H4 (cell line): ENCODE measurements at places on chromosomes 11 and 22. TPM values are rescaled to one million over a fixed set of nuclear protein-coding genes. Genes with fewer than 3 reads are reported as not detected.

- no peak for DNase-seq
Observed at GRCh38 chr11:111814557-111815320, 48.5 kb upstream of the PPP2R1B start.

DNA sequence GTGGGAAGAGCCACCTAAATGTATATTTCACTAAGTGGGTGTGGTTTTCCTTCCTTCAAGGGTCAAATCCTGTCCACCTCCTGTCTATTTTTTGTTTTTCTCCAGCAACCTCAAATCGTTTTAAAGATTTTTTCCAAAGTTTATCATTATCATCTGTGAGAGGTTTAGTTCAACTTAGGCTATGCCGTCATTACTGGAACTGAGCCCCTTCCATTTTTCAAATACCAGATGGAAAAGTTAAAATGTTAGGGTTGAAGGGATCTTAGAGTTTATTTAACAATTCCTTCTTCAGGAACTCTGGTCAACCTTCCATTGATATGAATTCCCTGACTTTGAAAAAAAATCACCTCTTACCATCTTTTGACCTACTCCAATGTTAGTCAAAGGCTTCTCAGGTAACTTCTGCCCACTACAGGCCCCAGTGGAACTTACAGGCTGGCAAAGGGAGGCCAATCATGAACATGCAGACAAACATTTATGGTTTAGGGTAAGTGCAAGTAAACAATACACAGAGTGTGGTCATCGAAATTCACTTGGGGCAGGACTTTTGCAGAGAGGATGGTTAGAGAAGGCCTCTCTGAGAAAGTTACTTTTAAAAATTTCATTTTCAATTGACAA is 45.2 kb downstream of the SYN3 start:
- DNase-seq: peak; percentile 22

CCDC89 gene
- not detected in 2 replicates for total RNA-seq

DNA sequence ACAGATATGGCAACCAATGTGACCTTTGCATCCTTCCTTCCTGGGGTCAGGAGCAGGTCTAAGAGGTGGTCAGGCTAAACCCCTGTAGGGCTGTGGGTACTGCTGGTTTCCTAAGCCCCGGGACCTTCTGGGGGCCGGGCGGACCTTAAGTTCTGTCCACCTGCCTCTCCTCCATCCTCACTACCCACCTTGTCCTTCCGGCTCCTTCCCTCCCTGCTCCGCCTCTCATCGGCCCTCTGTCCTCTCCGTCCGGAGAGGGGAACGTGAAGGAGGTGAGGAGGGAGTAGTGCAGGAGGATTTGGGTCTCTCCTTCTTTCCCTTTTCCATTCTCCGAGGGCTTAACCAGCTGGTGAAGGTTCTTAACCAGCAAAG is 28.3 kb upstream of the PARVB start:
- DNase-seq: no peak

DNA sequence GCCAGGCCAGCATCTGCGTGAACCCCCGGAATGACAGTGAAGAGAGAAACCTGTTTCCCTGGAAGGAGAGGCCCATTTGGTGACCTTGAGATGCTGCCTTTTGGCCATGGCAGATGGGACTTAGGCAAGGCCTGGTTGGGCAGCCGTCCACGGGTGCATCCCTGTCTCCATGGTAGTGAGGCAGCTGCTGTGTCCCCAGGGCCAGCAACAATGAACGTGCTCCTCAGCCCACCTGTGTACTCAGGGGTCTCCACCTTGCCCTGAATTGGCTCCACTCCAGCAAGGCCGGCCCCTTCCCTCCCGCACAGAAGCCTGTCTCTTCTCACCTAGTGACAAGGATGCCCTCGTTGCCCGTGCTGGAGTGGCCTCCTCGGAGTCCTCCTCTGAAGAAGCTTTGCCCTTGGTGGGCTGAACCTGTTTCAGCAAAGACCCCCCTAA is 441.1 kb downstream of the TBC1D22A start:
- DNase-seq: no peak

SYT13 gene
- 0.06 TPM in 1 of 2 replicates, not detected in the other for total RNA-seq

DNA sequence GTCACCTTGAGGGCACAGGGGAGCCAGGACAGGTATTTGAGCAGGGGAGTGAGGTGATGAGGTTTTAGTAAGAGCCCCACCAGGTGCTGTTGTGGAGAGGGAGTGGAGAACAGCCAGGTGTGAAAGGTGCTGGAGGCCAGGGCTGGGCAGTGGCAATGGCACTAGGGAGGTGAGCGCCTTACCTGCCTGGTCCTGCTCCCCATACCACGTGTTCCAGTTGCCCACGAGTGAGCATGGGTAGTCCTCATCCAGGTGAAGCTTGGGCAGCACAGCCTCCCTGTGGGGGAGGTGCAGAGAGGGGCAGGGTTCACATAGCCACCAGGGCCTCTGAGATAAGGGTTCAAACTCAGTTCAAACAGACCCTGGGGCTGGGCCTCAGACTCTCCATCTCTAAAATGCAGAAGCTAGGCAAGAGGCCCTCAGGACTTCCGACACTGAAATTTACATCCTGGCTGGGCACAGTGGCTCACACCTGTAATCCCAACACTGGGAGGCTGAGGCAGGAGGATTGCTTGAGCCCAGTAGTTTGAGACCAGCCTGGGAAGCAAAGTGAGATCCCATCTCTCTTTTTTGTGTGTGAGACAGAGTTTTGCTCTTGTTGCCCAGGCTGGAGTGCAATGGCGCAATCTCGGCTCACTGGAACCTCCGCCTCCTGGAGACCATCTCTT is 11.8 kb downstream of the NIPSNAP1 start:
- no peak for DNase-seq

DNA sequence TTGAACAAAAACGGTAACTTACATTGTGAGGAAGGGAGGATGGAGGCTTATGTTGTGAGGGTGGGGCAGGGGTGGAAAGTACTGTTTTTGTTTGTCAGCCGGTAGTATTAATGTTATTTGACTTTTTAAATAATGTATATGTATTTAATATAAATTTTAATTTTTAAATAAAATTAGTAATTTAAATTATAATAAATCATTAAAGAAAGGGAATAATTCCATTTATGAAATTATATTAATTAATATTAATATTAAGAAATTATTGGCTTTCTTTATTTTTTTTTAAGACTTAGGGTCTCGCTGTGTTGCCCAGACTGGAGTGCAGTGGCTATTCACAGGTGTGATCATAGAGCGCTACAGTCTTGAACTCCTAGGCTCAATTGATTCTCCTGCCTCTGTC is 24.0 kb upstream of the TNRC6B start:
- DNase-seq: no peak

OR10D3 gene
- total RNA-seq: not detected in 2 replicates

DNA sequence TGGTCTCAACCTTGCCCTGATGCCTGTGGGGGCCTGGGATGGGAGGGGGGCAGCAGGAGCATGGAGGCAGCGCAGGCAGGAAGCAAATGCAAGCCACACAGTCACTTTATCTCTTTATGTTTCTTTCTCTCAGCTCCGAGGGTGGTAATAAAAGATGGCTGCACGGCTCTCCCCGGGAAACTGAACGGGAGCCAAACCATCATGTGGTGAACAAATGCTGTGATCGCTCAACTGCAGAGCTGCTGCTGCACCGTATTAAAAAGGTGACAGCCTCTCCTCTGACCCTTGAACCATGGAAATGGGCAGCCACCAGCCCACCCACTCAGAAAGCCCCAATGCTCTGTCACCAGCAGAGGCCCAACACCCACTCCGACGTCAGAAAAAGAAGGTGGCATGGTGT is 110.0 kb downstream of the TIMP3 start:
- no peak for DNase-seq

DNA sequence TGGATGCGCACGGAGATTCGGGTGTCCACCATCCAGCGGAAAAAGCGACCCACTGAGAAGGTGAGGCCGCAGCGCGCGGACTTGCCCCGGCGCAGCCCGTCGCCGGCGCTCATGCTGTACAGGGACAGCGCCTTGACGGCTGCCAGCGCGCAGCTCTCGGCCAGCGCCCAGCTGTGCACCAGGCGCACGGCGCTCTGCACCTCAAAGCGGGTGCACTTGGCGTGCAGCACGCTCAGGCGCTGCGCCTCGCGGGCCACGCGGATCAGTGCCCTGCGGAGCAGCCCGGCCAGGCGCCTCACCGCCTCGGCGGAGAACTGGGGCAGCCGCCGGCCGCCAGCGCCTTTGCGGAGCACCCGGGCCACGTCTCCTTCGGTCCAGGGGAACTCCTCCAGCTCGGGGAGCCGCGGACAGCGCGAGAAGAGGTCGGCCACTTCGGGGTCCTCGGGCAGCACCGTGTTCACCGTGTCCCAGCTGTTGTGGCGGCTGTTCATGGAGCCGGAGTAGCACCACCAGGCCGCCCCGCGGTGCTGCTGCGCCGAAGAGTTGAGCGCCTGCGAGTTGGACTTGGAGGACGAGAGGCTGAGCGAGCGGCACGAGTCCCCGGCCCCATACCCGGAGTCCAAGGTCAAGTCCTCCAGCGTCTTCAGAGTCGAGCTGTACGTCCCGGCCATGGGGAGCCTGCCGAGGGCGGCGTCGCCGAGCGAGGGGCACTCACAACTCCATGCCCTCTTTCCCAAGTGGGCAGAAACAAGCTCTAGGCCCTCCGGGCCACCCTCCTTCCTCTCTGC is 703 bp downstream of the ABTB2 start:
- DNase-seq: no peak

- no peak for DNase-seq
Observed at GRCh38 chr11:117841551-117842031, 17.0 kb upstream of the FXYD2 start.

DNA sequence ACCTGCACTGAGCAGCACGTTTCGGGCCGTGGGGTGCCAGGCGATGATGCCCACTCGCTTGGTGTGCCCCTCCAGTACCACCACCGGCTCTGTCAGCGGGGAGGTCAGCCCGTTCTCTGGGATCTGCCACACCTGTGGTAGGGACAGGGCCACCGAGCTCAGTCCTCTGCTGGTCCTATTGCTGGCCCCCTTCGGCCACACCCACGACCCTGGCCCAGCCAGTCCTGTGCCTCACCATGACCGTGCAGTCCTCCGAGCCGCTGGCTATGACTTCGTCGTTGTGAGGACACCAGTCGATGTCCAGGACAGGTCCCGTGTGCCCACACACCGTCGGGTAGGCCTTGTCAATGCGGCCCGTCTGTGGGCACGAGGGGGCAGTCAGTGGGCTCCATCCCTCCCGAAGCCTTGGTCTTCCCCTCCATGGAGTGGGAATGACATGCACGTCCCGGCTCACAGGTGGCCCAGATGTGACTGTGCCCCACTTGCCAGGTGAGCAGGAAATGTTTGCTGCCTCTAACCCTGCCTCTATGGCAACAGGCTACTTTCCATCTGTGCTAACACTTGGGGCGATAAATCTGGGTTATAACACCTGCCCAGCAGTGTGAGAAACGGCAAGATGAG is 1.4 kb downstream of the CORO1B start:
- no peak for DNase-seq

CARD18 gene
- not detected in 2 replicates for total RNA-seq

DNA sequence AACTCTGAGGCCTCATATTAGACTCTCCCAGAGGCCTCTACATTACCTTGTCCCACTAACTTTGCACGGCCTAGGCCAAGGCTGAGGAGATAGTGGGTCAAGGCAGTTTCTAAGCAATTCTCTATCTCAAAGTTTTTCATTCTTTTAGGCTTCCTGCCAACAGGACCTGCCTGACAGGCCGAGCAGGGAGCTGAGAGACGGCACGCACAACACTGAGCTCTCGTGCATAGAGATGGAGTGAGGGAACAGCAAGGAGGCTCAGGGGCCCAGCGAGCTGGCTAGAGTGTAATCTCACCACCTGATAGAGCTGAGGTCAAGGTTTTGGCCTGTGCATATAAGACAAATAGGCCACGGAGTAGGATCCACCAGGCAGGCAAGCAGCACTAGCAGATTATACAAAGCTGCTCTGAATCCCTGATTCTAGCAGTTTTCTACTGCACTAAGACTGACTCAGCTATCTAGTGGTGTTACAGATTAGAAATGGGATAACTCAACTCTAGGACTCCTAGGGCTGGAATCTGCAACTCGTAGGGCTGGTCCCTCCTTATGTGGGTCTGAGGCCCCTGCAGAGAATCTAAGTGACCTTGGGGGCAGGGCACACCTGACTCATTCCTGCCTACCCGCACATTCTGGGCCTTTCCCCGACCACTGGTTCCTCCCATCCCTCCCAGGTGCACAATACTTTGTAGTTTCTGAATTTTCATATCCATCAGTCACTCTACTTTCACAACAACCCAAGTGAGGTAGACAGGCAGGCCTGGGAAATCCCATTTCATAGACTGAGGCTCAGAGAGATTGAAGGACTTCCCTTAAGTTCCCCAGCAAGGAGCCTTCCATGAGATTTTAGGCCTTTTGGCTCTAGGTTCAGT is 1.7 kb downstream of the CYB5R2 start:
- no peak for DNase-seq

OR10AG1 gene
- total RNA-seq: not detected in 2 replicates

DNA sequence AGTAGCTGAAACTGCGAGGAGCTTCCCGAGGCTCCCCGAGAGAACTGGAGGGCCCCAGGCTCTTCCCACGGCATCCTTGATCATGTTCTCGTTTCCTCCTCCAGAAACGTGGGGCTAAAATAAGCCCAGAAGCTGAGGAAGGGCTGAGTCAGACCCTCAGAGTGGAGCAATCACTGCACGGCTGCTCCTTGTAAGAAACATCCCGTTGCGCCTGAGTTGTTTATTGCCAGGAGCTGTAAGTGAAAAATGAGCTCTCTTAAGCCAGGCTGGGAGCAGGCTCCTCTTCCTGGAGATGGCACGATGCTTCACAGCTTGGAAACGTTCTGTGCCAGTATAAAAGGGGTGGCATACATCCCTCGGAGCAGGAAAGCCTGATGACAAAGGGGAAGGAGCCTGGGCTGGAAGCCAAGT is 47.3 kb upstream of the SYN3 start:
- peak; percentile 49 for DNase-seq

C11orf87 gene
- not detected in 2 replicates for total RNA-seq

- no peak for DNase-seq
Observed at GRCh38 chr11:13966486-13966885, 4.0 kb downstream of the SPON1 start.

DNA sequence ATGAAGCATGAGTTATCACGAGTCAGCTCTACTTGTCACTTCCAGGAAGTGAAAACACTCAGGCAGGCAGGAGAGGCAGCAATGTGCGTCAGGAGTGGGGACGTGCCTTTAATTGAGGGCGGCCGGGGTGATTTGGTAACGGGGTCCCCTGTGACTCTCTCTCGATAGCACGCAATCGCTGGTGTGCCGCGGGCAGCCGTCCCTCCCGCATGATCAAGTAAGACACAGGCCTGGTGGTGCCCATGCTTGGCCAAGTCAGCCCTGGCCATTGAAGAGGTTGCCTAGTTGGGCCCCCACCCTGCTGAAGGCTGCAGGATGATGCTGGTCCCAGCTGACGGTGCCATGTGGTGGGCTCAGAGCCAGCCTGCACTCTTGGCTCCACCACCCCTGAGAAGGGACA is 29.7 kb downstream of the CACNG2 start:
- DNase-seq: no peak

DNA sequence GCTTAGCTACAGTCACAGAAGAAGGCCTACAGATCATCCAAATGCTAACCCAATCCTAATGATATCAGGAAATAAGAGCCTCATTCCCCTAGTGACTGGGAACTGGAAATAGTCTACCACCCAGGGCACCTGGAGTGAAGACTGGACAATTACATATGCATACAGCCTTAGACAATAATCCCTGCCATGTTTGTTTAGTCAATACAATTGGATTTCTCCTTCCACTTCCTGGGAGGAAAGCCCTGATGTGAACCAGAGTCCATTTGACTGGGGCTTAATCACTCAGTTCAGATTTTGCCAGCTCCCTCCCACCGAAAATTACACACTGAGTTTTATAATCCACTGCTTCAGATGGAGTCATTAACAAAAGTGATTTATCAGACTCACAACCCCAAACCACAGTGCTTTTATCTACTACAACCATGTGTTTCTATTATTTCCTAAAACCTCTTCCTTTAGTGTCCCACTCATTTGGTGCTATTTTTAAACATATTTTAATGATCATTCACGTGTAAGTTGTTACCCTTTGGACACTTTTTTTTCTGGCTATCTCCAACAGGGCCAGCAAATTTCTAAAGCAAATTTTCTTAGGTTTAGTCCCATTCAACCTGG is 29.9 kb downstream of the CWF19L2 start:
- no peak for DNase-seq

GLYAT gene
- not detected in 2 replicates for total RNA-seq
